Spinal cord (tissue), 10 donors: ENCODE measurements at places on chromosomes 1 and 21. TPM values are rescaled to one million over a fixed set of nuclear protein-coding genes. Genes with fewer than 3 reads are reported as not detected.

Gene SELENBP1
- 36.2 TPM for total RNA-seq

- H3K36me3 ChIP-seq, result no peaks in the 10 kb centered on the region
- no peak overlapping the region for H3K4me3 ChIP-seq
- H3K27me3 ChIP-seq, result no peaks in the 10 kb centered on the region
- no peaks in the 10 kb centered on the region for H3K4me1 ChIP-seq
- H3K27ac ChIP-seq, result no peak overlapping the region
- DNase-seq, result no peak
These were observed 17.2 kb downstream of the PKN2 start for GRCh38 chr1:88701275-88701674.

DNA sequence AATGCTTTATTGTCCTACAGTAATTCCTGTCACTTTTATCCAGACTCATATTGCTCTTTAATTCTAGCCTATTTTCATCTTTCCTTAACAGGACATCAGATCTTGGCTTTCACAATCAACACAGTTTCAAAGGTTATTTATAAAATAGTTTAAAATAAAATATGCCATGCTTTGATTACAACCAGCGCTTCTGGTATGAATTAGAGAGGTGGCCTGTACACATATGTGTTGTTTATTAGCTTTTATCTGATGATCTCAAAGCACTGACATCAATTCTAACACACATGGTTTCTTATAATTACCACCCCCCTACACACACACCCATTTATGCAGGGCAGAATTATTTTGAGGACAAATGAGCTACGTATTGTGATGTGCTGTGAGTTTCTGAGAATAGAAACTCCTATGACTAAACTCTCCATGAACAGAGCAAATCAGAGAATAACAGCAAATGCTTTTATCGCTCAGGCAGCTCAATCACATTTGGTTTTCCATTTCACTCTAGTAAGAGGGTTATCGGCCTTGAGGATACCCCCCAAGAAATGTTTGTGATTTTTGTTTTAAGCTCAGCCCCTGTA is 18.0 kb downstream of the CD247 start:
- no peaks in the 10 kb centered on the region for H3K36me3 ChIP-seq
- DNase-seq, result no peak
- no peak overlapping the region for H3K27ac ChIP-seq

DNA sequence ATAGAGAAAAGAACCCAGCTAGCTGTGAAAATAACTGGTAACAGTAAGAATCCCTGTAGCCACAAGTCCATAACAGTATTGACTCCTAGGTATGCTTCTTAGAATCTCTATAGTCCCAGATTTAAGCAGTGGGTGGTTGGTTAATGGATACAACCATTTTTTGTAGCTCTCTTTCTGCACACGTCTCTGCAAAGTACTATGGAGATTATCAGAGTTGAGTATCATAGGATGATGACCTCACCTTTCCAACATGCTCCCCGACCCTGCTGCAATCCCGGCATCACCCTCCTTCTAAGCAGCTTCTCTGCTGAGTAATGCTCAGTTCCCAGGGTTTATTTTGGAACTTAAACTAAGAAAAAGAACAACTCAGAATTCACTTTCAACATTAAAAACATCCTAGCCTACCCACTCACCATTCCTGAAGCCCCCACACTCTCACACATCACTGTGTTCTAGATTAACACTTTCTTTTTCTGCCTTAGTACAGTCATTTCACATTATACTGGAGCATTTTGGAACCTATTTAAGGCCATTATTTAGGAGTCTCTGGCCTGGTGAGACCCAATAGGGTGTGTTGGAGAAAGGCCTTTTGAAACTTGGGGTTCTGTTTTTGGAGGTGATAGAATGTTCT is 2.7 kb downstream of the MLLT11 start:
- H3K27me3 ChIP-seq, result no peaks in the 10 kb centered on the region
- no peak overlapping the region for H3K4me3 ChIP-seq
- DNase-seq, result no peak
- peaks cover 31% of the 10 kb centered on the region for H3K4me1 ChIP-seq

DNA sequence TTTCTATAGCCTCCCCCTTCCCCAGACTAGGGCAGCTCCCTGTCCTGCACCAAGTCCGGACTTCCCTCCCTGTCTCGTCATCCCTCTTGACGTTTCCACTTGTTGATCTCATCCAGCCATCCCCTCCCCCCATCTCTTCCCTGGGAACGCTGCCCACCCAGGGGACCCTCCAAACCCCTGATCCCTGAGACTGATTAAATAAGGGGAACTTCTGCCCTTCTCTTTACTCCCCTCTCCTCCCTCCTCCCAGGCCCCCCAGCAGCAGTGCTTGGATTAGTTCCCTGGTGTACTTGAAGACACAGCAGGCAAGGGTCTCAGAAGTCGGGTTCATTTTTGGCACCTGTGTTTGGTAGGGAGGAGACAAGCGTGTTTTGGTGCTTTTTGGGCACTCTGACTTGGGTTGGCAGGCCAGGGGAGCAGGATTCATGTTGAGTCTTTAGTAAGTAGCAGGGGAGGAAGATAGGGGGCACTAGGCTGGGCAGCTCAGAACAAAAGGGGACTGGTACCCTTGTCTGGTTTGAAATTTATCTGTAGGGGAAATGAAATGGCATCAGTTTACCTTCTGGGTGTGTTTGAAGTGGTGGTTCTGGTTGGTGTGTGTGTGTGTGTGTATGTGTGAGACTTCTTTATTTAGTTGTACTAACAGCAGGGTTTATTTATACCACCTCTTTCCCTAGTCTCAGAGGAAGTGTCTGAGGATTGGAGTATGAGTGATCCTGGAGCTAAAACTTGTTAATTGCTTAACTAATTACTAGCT is 11.1 kb downstream of the VANGL2 start:
- DNase-seq, result peak; percentile 61
- no peaks in the 10 kb centered on the region for H3K27me3 ChIP-seq
- H3K4me3 ChIP-seq, result no peak overlapping the region
- peak overlapping the region; percentile 86 for H3K27ac ChIP-seq
- peaks cover 35% of the 10 kb centered on the region for H3K36me3 ChIP-seq

DNA sequence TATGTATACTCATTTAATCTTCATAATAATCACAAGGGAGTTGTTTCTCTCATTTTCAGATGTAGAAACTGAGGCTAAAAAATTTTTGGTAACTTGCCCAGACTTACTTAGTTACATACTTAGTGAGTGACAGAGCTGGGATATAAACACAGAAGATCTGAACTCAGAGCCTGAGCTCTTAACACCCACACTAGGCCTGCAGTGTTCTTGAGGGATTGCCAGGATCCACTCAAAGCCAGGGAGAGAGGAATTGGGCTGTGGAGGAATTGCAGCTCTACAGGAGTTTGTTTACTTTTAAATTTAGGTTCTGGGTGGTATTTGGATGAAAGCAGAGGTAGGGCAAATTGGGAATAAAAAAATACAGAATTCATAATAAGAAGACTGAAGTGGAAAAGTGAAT is 515.1 kb upstream of the PLXNA2 start:
- H3K4me1 ChIP-seq, result no peaks in the 10 kb centered on the region
- H3K27me3 ChIP-seq, result no peaks in the 10 kb centered on the region
- H3K36me3 ChIP-seq, result no peaks in the 10 kb centered on the region
- H3K27ac ChIP-seq, result no peak overlapping the region
- DNase-seq, result no peak
- H3K4me3 ChIP-seq, result no peak overlapping the region

DNA sequence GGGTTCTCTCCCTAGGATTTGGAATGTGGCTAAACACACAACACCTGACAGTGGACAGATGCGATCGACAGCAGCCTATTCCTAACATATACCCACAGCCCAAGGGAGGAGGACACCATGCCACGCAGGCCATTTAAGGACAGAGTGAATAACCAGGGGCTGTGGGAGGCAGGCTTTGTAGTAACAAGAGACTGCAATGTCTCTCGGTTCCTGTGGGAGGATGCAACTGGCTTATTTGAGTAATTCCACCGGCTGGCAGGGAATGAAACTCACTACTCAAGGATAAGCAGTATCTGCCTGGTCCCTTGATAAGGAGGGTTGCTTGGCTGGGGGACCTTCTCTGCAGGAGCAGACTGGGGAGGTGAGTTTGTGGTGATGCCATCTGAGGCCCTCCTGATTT is 109.6 kb downstream of the PCP4 start:
- H3K4me3 ChIP-seq, result no peak overlapping the region
- peaks cover 6% of the 10 kb centered on the region for H3K4me1 ChIP-seq
- no peaks in the 10 kb centered on the region for H3K27me3 ChIP-seq
- no peak overlapping the region for H3K27ac ChIP-seq
- DNase-seq, result no peak

GRCh38 chr1:210001751-210002150 is 63.7 kb downstream of the SYT14 start:
- H3K4me1 ChIP-seq, result no peaks in the 10 kb centered on the region
- no peak overlapping the region for H3K27ac ChIP-seq
- H3K4me3 ChIP-seq, result no peak overlapping the region
- H3K27me3 ChIP-seq, result no peaks in the 10 kb centered on the region
- no peak for DNase-seq
